ENCODE measurements at places on chromosomes 2 and 18.
A peak's percentile ranks its signal among the peaks of the same experiment; 100 is the strongest.

DNA sequence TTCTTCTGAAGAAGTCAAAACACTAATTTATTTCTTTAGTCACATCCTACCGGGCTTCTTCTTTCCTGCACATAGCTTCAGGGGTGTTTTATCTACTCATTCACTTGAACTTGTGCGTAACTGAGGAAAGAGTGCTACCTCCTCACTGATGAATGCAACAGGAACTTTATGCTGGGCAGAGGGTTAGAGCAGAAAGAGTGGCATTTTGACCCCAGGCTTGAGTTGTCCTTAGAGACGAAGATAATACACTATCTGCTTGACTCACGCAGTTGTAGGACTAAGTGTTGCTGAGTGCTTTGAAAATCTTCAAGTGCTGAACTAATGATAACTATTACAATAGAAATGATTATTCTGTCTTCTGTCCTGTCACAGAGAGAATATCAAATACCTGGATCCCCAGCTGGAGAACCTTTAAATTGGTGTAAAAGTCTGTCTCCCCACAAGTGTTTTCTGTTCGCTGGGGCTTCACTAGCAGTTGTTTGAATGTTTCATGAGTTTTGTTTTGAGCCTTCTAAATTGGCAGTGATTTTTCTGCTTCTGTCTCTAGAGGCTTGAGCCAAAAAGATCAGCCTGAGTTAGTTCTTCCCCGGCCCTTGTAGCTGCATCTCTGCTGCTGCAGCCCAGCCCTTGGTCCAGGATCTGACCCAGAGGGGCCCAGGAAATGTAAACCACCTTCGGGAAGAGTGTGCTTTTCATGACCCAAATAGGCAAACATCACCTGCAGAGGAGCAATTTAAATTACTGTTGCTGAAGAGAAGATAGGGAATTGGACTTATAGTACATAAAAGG, 86.3 kb upstream of the LGALSL start:
- no peak for DNase-seq

- DNase-seq = no peak
Observed at GRCh38 chr2:20534913-20535801, 88.3 kb downstream of the RHOB start.

- DNase-seq = no peak
Observed at GRCh38 chr18:48336332-48336731, 72.9 kb downstream of the ZBTB7C start.

- no peak for DNase-seq
Observed at GRCh38 chr2:23502096-23502495, 117.1 kb downstream of the KLHL29 start.

DNA sequence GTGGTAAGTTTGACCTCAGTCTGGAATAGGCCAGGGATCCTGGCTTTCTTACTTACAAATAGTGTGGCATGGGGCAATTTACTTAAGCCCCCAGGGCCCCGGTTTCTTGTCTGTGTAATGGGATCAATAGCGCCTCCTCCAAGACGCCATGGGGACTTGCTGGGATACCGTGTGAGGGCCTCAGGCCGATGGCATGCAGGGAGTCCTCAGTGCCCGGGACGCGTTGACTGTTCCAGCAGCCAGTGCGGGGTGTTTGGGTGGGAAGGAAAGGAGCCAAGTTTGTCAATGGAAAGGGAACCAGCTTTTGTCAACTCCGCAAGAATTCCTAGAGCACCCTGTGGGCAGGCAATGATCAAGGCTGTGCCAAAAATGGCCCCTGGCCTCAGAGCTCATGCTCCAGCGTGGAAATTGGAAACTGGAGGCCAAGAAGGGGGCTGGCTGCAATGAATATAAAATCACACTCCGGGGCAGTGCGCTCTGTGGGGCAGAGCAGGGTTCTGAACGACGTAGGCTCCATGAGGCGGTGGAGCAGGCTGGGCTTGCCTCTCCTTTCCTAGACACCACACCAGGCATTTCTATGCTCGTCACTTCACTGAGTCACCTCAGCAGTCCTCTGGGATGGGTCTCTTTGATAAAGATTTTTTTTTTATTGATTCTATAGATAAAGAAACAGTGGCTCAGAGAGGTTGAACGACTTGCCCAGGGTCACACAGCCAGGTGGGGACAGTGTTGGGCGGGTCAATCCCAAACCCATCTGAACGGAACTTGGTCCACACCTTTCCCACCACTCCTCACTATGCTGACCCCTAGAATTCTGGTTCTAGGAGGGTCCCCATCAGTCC, 56.7 kb upstream of the ASAP2 start:
- no peak for DNase-seq

- DNase-seq = no peak
Observed at GRCh38 chr2:238101891-238102841, 2.0 kb downstream of the ESPNL start.

- DNase-seq = no peak
Observed at GRCh38 chr2:75317316-75317715, 118.0 kb upstream of the TACR1 start.

GRCh38 chr18:9008709-9009635, 93.5 kb upstream of the NDUFV2 start:
- no peak for DNase-seq

- no peak for DNase-seq
Observed at GRCh38 chr18:63155910-63156773, 163.4 kb downstream of the BCL2 start.

GRCh38 chr2:222706616-222707015, 35.2 kb downstream of the MOGAT1 start:
- no peak for DNase-seq

DNA sequence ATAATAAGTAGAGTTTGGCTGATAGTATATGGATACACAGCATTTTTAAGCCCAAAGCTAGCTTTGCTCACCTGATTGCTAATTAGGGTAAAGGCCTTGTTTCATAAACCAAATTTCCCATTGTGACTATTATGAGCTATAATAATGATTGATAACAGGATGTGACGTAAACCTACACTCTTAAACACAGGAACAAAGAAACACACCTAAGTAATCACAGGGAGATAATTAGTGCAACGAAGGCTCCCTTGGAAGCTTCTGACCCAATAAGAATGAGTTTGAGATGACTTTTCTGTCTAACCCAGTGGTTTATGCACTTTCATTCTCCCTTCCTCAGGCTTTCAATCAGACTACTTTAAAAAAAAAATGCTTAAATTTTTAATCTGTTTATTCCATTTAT, 683.2 kb downstream of the SATB2 start:
- no peak for DNase-seq

DNA sequence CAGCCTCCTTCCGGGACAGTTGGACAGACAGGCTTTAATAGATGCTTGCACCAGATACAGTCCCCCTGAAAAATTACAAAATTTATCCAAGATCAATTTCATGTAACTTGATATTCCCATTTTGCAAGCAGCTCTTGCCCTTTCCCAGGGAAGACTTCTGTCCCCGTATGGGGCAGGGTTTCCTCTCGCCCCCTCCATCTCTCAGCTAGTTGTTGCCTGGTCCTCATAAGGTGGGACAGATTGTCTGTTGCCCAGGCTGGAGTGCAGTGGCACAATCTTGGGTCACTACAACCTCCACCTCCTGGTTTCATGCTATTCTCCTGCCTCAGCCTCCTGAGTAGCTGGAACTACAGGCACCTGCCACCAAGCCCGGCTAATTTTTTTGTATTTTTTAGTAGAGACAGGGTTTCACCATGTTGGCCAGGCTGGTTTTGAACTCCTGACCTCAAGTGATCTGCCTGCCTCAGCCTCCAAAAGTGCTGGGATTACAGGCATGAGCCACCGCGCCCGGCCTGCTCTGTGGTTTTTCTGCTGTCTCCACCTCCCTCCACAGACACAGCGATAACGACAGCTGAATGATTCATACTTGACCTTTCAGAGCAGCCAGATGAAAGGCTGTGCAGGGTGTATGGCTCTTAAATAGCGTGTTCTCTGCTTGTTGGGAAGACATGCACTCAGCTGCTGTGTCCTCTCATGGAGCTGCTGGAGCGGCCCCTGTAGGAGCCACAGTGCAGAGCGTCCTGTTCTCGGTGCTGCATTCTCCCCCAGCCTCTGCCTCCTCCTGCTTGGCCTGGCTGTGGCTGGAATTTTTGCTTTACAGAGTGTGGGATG, 61.4 kb downstream of the TTC39C start:
- DNase-seq = peak; percentile 92

DNA sequence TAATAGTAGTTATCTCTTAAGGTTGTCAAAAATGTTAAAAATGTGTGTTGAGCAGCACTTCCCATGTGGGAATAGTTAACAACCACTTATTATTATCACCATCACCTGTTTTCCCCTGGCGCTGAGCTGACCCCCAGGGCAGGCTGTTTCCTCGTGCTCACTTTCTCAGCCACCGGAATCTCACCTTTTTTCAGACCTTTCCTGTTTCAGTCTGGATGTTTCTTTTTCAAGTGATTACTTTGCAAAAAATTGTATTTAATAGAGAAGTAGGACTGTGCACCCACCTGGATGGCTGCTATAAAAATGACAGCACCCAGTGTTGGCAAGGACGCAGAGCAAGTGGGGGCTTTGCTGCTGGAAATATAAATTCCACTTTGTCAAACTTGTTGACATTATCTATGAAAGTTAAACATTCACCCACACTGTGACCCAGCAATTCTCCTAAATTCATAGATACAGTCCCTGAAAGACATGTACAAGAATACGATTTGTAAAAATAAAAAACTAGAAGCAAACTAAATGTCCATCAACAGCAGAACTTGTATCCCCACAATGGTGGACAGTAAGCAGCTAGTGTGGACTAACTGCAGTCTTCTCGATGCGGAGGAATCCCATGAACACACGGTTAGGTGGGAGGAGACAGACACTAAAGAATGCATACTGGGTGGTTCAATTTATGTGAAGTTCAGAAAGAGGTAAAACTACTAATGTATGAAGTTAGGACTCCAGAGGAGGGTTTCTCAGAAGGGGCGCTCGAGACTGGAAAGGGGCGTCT, 66.5 kb downstream of the SOWAHC start:
- DNase-seq = no peak

GRCh38 chr18:8044004-8044403, 476.9 kb downstream of the PTPRM start:
- no peak for DNase-seq

GRCh38 chr2:74639550-74639949, 8.6 kb downstream of the M1AP start:
- no peak for DNase-seq

DNA sequence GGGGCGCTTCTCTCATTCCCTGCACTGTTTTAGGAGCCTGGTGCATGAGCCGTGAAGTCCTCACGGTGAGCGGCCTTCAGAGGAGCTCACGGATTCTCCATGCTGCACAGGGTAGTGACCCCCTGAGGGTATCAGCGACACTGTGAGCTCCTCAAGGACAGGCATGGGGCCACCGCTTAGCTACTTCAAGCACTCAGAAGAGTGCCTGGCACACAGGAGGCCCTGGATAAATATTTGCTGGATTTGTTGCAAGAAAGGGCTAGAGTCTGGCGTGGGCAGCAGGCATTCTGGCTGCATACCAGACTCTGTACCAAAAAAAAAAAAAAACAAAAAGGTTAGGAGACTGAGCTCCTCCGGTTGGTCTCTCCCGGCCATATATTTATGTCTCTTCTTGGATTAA, 5.7 kb upstream of the MBP start:
- no peak for DNase-seq

- DNase-seq = no peak
Observed at GRCh38 chr2:59425247-59425646, 1128.2 kb downstream of the BCL11A start.

DNA sequence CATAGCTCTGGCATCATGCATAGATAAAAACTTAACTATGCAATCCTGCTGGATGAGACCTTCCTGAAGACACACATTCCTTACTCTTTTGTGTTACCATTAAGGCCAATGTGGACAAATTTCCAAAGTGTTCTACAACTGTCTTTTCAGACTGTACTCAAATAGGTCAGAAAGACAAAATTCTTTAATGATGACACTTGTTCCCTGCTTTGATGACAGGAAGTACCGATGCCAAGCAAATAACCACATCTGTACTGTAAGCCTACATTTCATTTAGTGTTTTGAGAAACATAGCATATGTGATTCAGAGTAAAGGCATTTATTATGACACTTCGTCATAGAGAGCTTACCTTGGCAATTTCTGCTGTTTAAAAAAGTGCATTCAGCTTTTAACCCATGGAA, 55.0 kb downstream of the PMAIP1 start:
- DNase-seq = no peak

- no peak for DNase-seq
Observed at GRCh38 chr18:42287047-42287446, 332.0 kb downstream of the PIK3C3 start.

- DNase-seq = no peak
Observed at GRCh38 chr2:237429753-237430152, 15.8 kb upstream of the COL6A3 start.

GRCh38 chr18:10899481-10899880, 249.9 kb downstream of the PIEZO2 start:
- DNase-seq = no peak

DNA sequence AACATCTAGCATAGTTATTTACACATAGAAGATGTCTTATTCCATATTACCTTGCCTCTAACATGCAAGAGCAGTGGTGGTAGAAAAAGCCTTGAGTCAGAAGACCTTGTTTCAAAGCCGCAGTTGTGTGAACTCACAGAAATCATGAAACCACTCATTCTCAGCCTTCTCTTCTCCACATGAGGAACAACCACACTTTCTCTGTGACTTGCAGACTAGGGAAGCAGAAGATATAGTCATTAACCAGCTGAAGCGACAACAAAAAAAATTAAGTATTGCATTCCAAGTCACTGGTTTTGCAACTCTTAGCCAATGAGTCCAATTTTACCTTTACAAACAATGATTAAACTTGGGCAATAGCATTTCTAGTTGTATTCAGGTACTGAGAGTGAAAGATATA, 19.0 kb downstream of the TWSG1 start:
- DNase-seq = peak; percentile 32

- no peak for DNase-seq
Observed at GRCh38 chr2:197934261-197934933, 130.0 kb downstream of the PLCL1 start.

GRCh38 chr2:238875101-238875470, 27.2 kb downstream of the TWIST2 start:
- no peak for DNase-seq

- peak; percentile 80 for DNase-seq
Observed at GRCh38 chr2:159921752-159922404, 123.9 kb upstream of the CD302 start.

DNA sequence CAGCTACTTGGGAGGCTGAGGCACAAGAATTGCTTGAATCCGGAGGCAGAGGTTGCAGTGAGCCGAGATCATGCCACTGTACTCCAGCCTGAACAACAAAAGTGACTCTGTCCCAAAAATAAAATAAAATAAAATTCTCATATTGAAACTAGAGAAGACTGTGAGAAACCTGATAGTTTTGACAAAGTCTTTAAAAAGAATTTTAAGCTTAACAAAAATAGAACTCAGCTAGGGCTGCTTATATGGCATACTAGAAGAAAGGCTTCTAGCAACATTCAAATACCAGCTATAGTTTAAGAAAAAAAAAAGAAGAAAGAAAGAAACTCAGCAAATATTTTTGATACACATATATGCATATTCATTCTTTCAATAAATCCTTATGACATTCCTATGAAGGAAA, 13.6 kb downstream of the HADHA start:
- DNase-seq = no peak

GRCh38 chr18:79931475-79931874, 20.0 kb downstream of the SLC66A2 start:
- no peak for DNase-seq

DNA sequence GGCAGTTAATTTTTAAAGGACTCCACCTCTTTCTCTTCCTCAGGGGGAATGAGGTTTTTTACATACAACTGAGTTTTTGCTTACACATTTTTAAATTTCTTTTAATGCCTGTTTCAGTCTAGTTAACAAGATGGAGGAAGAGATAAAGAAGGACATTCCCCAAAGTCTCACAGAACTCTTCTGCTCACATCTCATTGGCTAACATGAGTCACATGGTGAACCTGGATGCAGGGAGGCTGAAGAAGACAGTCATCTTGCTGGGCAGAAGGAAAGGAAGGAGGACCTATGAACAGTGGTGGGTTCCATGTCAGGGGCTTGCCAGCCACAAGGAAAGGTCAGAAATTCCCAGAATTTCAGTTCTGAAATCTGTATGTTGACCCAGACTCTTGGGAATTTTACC, 10.4 kb upstream of the ST8SIA5 start:
- DNase-seq = no peak

All from activated CD4-positive, alpha-beta T cell treated with anti-CD3 and anti-CD28 coated beads, Interleukin-2, amount 50 U/mL, for 16 hours (primary cell).